ENCODE measurements at places on chromosomes 7 and 10.

DNA sequence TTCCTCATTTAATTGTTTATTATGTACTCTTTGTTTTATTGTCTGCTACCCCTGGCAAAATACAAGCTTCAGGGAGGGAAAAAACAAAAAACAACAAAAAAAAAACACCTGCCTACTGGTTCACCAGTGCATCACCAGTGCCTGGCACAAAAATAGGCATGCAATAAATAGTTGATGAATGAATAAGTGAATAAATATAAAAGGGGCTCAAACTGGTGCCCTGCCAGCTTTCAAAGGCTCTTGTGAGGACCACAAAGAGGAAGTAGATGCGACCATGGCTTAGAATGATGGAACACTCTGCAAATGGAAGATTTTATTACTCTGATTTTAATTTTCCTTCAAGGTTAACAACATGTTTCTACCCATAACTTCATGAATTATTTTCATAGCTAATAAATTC, 213.0 kb upstream of the INHBA start:
- peak; percentile 39 for DNase-seq

- no peak for DNase-seq
These were observed 191.5 kb downstream of the DIP2C start for GRCh38 chr10:497898-498451.

GRCh38 chr10:45249978-45250693, 65.3 kb downstream of the OR13A1 start:
- DNase-seq, result peak; percentile 86

GRCh38 chr10:80540136-80540535, 2.4 kb downstream of the SH2D4B start:
- no peak for DNase-seq

- no peak for DNase-seq
These were observed 117.6 kb downstream of the TNS3 start for GRCh38 chr7:47464266-47464665.

DNA sequence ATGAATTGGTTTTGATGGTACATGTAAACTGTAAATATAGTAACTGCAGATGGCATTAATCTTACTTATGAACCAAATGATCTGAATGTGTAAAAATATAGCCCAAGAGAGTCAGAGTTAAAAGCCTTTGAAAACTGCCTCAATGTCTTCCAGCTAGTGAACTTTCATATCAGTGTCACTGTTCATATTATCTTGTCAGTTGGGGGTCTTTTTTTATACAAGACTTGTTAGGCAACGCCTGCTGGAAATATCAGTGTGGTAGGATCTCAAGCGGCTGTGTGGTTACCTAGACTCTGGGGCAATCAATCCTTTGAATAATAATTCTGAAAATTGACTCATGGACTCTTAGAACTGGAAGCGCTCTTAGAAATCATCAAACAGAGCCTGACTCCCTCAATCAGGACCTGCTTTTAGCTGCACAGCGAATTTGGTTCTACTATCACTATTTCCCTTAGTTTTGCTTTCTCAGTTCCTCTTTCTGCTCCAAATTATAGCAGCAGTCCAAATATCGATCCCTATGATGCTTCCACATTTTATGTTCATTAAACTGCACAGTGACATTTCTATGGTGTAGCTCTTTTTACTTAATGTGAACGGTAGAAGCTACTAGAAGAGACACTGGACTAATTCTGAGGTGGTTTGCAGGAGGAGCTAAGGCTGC, 100.1 kb upstream of the COL1A2 start:
- DNase-seq, result no peak

GRCh38 chr7:135192914-135193536, 18.3 kb downstream of the WDR91 start:
- no peak for DNase-seq

DNA sequence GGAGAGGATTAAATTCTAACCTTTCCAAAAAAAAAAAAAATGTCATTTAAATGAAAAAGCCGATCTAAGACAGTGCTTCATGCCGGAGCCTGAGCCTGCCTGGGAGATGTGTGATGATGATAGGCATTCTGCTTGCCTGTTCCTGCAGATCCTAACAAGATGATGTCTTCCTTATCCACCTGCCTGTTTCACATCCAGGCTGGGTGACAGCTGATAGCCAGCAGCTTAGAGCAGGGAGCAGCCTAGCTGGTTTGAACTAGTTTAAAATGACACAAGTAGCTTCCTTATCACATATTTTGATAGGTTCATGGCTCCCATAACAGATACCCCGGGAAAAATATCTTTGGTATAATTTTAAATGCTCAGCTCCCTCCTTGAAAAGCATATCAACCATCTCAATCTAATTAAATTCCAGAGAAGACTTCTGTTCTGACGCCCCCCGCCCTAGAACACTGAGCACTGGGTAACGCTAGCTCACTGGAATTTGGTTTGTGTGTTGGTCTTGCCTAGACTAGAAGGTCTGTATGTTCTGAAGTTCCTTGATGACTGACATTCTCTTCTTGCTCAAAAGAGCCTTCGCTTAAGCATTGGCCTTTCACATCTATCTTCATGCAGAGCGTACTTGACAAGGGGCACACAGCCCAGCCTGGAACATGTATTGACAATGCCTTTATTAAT, 96.9 kb upstream of the FGFR2 start:
- DNase-seq, result no peak

DNA sequence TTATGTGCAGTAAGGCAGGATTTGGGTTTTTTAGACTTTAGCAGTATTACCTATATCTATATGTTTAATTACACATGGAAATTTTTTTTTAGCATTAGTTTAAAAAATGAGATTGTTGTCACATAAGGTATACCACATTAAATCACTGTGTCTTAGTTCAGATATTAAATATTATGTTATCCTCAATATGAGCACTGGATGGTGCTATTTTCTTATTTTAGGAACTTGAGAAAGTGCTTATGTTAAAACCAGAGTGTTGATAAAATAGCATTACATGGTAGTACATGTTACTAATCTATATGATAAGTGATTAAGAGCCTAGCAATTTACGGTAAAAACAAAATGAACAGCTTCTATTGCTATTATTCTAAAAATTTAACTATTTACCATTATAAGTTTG, 28.8 kb downstream of the MIOS start:
- peak; percentile 45 for DNase-seq

GRCh38 chr7:34247468-34247867, 342.1 kb downstream of the BMPER start:
- peak; percentile 10 for DNase-seq

DNA sequence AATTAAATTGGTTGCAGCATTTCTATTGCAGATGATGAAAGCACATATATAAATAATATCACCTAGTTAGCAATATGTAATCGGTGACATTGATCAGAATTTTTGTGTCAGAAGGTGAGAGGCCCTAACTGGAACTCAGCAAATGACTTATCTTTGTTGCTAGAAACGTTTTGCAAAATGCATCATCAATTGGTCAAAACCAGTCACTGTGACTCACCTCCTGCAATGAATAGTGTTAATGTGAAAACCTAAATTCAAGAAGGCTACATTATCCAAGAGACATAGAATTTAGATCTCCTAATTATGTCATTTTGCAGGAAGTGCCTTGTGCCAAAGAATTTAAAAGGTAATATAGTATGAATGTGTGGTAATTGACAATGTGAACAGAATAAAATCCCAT, 9.8 kb upstream of the PNLIPRP3 start:
- no peak for DNase-seq

DNA sequence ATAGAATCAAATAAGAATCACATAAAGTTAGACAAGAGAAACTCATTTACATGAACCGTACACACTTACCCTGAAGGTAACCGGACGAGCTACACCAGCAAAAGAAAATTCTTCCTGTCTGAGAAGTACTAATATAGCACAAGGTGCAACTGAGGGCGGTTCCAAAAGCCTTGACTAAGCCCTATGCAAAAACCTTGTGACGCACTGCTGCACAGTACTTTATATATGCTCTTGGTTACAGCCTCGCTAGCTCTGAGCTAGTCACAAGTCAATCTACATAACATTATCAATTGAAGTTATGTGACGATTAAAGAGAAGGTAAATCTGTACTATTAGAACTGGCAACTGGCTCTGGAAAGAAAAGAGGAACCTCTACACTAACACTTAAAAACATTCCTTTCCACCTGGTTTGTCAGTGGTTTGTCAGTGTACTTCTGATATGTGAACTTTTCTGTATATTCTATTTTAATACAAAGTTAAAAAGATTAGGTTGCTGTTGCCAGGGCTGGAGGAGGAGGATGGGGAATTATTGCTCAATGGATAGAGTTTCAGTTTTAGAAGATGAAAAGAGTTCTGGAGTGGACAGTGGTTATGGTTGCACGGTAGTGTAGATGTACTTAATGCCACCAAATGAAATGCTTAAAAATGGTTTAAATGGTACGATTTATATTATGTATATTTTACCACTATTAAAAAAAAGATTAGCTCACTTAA, 21.6 kb downstream of the NT5C3A start:
- DNase-seq, result peak; percentile 42

DNA sequence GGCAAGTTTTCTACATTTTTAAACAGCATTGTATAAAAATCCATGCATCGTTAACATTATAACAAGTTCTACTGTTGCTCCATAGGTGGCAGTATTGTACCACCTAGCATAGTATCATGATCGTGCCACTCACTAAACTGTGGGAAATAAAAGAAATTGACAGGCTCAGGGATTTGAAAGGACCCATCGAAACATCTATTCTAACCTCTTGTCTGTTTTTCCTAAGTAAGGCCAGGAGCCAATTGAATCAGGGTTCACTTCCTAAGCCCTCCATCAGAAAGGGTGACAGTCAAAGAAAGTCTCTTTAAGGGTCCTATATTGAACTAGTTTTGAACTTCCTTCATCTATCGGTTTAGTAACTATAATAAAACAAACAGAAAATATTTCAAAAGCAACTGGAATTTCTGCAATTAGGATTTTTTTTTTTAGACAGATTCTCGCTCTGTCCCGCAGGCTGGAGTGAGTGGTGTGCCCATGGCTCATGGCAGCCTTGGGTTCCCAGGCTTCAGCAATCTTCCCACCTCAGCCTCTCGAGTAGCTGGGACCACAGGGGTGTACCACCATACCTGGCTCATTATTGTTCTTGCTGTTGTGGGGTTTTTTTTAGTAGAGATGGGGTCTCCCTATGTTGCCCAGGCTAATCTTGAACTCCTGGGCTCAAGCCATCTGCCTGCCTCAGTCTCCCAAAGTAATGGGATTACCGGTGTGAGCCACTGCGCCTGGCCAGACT, 9.4 kb downstream of the HACD1 start:
- DNase-seq, result peak; percentile 63

DNA sequence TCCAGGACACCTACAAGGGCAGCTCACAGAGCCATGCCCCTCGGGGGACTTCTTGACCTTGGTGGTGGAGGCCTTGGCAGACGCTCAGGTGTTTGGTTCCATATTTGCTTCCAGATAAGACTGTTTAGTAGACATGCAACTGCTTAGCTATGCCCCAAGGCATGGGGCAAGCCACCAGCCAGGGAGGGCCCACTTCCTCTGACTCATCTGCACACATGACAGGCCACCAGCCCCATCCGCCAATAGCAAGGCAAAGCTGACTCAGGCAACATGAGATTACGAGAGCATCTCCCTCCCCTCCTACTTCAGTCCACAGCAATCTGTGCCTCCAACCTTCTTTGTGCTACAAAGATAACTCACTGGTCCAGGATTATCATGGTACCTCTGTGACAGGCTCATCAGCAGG, 54.9 kb downstream of the KCNMA1 start:
- DNase-seq, result peak; percentile 91

GRCh38 chr10:88530093-88530492, 53.0 kb downstream of the RNLS start:
- no peak for DNase-seq

DNA sequence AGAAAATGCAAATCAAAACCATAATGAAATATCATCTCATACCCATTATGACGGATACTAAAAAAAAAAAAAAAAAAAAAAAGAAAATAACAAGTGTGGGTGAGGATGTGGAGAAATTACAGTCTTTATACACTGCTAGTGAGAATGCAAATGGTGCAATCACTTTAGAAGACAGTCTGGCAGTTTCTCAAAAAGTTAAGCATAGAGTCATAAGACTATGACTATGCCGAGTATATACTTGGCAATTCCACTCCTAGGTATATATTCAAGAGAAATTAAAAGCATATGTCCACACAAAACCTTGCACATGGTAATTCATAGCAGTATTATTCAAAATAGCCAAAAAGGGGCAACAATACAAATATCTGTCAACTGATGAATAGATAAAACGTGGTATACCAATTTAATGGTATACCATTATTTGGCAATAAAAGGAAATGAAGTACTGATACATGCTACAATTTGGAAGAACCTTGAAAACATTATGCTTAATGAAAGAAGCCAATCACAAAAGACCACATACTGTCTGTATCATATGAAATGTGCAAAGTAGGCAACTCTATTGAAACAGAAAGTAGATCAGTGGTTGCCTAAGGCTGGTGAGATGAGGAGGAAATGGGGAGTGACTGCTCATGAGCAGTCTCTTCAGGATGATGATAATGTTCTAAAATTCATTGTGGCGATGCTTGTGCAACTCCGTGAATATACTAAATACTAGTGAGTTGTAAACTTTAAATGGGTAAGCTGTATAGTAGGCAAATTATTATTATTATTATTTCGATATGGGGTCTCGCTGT, 90.1 kb upstream of the NANOS1 start:
- DNase-seq, result no peak

DNA sequence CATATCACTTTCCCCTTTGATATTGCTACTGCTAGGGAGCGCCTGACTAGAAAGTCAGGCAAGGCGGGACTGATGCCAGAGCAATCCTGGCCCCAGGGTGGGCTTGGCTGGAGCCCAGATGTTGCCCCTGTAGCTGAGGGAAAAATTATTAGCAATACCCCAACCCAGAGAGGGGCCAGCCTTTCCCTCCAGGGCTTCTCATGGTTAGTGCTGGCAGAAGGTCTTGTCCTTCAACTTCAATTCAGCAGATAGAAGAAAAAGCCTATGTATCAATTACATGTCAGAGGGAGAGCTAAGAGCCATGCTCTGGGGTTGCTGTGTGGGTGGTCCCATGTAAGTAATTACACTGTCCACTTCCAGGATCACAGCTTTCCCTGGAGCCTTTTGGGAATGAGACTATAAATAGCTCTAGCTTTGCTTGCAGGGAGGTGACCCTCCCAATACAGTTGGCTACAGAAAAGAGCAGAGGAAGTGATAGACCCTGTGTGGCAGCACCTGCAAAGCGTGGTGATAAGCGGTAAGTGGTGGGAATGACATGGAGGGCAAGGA, 579.1 kb downstream of the CCSER2 start:
- DNase-seq, result no peak

DNA sequence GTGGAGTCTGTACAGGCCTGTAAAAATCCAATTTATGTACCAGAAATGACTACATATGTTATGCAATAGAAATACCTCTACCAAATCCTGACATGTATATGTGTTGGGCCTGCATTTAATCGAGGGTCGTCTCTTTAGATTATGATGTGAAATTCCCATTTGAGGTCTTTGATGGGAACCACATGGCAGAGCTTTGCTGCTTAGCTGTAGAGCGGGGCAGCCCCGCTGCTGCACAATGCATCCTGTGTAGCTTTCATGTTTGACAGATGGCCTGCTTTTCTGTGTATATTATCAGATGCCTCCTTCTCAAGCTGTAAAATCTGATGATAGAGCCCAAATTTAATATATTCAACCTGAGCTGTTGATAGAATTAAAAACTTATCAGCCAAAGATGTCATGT, 65.8 kb downstream of the RAB18 start:
- DNase-seq, result no peak

- DNase-seq, result no peak
These were observed 98.8 kb downstream of the ADK start for GRCh38 chr10:74249865-74250264.

GRCh38 chr10:103153302-103154197, 39.5 kb downstream of the NT5C2 start:
- no peak for DNase-seq

GRCh38 chr7:95169678-95170077, 154.7 kb downstream of the PON1 start:
- DNase-seq, result no peak

- no peak for DNase-seq
These were observed 4.8 kb upstream of the TAX1BP1 start for GRCh38 chr7:27735165-27735564.
